ENCODE measurements at places on chromosomes 4 and X. TPM values are rescaled to one million over a fixed set of nuclear protein-coding genes. Genes with fewer than 3 reads are reported as not detected.

The DDIT4L gene
- total RNA-seq = 0.08 TPM

The BRCC3 gene
- total RNA-seq = 10.9 TPM

The EOLA2 gene
- 10.5 TPM for total RNA-seq

The ZFP92 gene
- total RNA-seq = 1.3 TPM

The KIT gene
- 1.0 TPM for total RNA-seq

The SH3RF1 gene
- 1.8 TPM for total RNA-seq

Measured in liver (tissue), 10 donors.